Aorta (tissue), 5 donors: ENCODE measurements at places on chromosomes 2 and 18.

DNA sequence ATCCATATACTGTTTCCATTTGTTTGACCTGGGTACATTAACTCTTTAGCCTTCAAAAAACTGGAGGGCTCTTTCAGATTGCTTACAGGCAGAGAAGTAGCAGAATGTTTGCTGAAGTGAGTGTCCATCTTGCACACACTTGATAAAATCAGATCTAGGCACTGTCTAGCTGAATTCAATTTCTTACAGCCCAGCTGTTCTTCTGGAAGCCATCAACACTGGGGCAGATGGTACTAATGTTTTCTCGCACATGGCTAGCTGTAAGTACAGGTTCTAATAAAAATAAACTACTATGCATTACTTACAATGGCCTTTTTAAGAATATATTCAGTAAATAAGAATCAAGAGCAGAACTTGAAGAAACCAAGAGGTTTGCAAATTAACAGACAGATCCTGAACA, 175.9 kb downstream of the NBAS start:
- no peak for DNase-seq

DNA sequence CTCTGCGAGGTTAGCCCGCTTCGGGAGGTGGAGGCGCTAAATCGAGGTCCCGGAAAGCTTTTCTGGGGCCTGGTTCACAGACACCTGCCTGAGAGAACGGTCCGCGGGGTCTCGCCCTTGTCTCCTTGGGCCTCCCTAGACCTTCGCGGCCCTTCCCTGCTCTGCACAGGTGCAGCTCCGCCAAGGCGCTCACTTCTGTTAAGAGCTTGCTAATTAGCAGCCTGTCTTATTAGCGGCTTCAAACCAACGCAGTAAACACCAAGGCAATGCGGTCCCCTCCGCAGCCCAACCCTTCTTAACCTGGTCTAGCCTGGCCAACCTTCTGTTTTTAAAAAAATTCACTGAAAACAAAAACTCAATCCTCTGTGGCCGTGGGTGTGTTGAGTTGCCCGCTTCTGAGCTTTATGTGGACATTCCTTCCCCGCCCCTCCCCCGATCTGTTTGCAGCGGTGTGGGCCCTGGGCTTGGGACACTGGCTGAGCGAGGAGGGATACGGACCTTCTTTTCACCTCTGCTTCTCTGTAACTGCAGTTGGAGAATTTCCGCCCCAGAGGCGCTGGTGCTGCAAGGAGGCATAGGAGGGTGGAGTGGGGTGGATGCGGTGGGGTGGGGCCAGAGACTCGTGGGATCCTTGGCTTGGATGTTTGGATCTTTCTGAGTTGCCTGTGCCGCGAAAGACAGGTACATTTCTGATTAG, 3.4 kb upstream of the HOXD4 start:
- peak; percentile 63 for DNase-seq

- no peak for DNase-seq
Measured at GRCh38 chr2:179536185-179536584, 271.6 kb upstream of the SESTD1 start.

GRCh38 chr2:70999362-70999761, 4.7 kb upstream of the TEX261 start:
- DNase-seq: no peak

- DNase-seq: no peak
Measured at GRCh38 chr2:229387866-229388265, 116.8 kb upstream of the PID1 start.

DNA sequence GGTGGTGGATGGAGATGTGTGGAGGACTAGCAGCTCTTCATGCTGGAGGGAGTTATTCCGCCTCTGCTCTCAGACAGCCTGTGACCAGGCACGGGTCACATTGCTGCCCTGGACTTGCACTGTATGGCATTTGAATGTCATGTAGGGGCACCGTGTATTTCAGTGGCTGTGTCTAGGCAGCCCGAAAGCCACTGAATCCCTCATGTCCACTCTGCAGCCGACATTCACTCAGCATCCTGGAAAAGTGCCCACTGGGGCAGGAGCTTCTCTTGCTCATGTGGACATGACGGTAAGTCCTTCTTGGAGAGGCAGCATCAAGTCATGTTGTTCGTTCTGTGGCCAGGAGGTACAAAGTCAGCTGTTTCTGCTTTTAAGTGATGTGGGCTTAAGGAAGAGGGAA, 127.9 kb downstream of the SH3RF3 start:
- peak; percentile 68 for DNase-seq

GRCh38 chr2:119826370-119826961, 66.7 kb downstream of the PTPN4 start:
- no peak for DNase-seq

- no peak for DNase-seq
Measured at GRCh38 chr18:69596345-69596744, 195.7 kb downstream of the DOK6 start.

GRCh38 chr2:16958266-16958665, 292.6 kb upstream of the CYRIA start:
- no peak for DNase-seq

DNA sequence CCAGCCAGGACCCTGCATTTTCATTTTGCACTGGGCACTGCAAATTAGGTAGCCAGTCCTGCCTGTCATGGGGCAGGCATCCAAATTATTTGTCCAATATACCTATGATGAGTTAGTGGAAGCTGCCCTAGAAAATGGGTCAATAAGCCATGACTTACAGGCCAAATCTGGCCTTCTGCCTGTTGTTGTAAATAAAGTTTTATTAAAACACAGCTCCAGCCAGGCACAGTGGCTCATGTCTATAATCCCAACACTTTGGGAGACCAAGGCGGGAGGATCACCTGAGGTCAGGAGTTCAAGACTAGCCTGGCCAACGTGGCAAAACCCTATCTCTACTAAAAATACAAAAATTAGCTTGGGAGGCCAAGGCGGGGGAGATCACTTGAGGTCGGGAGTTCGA, 8.3 kb downstream of the AP1S3 start:
- DNase-seq: no peak

DNA sequence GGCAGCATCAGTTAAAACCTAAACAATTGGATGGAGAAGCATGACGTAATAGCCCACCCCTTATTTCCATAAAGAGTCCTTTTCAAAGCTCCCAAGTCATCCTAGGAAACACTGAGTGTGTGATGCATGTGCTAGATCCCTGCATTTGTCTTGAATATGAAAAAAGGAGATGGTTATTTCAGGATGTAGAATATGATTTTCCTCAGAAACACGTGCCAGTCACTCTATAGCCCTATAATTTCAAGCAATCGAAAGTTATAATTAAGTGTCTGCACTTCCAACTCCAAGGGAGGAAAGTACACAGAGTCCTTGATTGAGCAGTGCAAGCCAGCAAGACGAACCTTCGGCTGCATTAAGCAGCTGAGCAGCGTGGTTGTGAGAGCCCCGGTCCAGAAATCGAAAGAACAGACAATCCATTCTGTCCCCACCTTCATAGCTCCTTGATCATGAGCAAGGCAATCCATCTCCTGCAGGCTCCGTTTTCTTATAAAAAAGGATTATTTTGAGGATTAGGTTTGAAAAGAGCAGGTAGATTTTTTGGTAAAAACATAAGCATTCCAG, 287.7 kb downstream of the FBXO15 start:
- no peak for DNase-seq

DNA sequence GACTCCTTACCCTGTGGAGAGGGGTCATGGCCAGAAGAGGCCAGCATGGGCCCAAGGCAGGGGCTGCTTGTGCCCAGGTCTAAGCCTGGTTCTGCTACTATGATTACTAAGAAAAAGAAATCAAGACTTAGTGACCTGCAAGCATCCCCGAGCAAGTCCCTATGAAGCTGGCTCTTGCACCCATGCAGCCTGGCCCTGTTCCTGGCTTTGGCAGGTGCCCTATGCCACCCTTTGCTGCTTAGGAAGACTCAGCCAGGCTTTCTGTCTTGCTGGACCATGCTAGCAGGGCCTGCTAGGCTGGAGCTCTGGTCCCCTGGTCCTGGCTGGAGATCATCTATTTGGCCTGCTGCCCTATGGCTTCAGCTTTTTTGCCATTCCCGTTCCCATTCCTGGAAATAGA, 309.4 kb upstream of the EPAS1 start:
- DNase-seq: no peak

GRCh38 chr2:192159208-192159607, 35.5 kb downstream of the TMEFF2 start:
- DNase-seq: no peak

GRCh38 chr2:193276069-193276468, 1081.3 kb upstream of the TMEFF2 start:
- DNase-seq: peak; percentile 23

GRCh38 chr2:37776487-37776886, 105.0 kb upstream of the CDC42EP3 start:
- peak; percentile 77 for DNase-seq

DNA sequence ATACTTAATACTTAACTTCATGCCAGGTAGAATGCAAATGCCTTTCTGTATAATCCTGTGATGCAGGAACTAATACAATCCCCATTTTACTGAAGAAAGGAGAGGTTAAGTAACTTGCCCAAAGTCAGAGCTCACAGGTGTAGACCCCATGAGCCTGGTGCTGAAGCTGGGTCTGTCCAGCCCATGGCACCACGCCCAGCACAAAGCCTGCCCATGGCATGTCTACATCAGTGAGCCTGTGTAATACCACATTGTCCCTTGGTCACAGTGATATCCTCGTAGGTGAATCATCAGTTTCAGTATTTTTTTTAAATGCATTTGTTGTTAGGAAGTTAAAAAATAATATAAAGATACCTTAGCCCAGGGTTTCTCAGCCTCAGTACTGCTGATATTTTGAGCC, 69.9 kb upstream of the MCFD2 start:
- no peak for DNase-seq

- DNase-seq: no peak
Measured at GRCh38 chr2:43482961-43483360, 112.9 kb downstream of the THADA start.

DNA sequence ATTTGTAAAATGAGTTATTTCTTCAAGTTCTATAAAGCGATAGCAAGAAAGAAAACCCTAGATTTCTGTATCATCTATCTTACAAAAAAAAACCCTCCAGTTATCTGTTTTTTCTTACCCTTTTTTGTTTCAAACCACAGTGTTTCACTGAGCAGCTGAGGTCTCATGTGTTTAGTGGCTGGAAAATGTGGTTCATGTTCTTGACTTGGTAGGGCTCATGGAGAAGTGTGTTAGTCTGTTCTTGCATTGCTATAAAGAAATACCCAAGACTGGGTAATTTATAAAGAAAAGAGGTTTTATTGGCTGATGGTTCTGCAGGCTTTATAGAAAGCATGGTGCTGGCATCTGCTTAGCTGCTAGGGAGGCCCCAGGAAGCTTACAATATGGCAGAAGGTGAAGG, 147.3 kb upstream of the NABP1 start:
- no peak for DNase-seq

GRCh38 chr18:31878358-31878757, 64.6 kb downstream of the TRAPPC8 start:
- no peak for DNase-seq

DNA sequence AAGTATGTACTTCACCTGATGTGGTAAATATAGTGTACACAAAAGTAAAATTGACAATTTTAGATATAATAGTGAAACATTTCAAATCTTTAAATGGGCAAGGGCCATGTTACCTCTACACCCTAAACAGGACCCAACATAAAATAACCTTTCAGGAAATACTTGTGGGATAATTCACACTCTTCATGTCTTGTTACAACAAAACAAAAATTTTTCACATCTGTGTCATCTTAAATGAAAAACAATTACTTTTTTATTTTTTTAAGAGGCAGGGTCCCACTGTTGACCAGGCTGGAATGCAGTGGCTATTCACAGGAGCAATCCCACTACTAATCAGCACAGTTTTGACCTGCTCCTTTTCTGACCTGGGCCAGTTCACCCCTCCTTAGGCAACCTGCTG, 42.1 kb downstream of the SRBD1 start:
- no peak for DNase-seq

DNA sequence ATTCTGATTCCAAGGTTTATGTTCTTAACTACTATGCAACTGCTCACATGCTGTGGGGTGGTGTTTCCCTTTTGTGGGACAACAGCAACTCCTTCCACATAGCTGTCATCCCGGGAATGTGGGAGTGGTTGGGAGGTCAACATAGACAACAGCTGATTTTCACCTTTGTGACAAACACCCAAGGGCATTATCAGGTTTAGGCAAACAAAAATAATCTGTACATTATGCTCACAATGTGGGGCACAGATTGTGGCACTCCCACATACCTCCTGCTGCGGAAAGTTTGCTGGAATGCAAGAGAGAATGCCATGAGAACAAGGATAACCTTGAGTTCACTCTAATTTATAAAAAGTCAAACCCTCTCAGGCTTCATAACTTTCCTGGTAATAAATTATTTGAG, 582.6 kb downstream of the CNTNAP5 start:
- no peak for DNase-seq

DNA sequence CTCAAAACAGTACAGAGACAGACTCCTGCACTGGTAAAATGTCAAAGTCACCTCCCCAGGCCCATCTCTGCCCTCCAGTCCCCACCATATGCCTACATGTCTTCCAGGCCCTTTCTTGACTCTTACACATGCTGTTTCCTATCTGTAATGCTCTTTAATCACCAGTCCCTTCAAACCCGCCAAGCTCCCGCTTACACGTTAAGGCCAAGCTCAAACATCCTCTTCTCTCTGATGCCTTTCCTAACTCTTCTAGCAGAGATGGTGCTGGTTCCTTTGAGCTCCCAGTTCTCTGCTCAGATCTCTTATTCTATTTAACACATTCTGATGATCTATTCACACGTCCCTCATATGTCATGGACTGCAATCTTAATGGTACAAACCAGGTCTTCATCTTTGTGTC, 5.0 kb downstream of the EVA1A start:
- DNase-seq: no peak

DNA sequence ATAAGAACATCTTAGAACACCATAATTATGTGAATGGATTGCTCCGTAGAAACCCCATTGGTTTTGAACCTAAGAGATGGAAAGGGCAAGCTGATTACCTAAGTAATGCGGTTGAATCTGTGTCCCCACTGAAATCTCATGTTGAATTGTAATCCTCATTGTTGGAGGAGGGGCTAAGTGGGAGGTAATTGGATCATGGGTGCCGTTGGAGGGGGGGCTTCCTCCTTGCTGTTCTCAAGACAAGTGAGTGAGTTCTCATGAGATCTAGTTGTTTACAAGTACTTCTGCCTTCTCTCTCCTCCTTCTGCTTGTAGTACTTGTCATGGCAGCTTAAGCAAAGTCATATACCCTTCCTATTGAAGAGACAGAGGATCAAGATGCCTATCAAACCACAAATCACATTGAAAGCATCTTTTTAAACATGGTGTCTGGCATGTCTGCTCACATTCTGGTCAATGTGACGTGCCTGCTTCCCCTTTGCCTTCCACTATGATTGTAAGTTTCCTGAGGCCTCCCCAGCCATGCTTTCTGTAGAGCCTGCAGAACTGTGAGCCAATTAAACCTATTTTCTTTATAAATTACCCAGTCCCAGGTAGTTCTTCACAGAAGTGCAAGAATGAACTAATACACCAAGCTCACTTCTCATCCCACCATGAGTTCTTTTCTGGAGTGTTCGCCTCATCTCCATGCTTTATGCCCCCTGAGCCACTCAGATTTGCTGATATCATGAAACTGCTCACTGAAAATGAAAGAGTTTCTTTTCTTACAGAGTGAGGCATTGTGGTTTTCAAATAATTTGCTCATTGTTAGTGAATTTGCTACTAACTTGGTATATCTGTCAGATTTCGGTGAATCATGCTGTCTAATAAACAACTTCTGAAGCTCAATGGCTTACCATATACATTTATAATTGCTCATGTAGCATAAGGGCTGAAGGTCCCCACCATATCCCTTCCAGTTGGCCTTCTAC, 23.6 kb downstream of the KCNE4 start:
- no peak for DNase-seq

- DNase-seq: no peak
Measured at GRCh38 chr2:145815933-145816332, 1296.0 kb upstream of the ZEB2 start.
